Activated gamma-delta T cell (primary cell): ENCODE measurements at places on chromosomes 5 and 9.

DNA sequence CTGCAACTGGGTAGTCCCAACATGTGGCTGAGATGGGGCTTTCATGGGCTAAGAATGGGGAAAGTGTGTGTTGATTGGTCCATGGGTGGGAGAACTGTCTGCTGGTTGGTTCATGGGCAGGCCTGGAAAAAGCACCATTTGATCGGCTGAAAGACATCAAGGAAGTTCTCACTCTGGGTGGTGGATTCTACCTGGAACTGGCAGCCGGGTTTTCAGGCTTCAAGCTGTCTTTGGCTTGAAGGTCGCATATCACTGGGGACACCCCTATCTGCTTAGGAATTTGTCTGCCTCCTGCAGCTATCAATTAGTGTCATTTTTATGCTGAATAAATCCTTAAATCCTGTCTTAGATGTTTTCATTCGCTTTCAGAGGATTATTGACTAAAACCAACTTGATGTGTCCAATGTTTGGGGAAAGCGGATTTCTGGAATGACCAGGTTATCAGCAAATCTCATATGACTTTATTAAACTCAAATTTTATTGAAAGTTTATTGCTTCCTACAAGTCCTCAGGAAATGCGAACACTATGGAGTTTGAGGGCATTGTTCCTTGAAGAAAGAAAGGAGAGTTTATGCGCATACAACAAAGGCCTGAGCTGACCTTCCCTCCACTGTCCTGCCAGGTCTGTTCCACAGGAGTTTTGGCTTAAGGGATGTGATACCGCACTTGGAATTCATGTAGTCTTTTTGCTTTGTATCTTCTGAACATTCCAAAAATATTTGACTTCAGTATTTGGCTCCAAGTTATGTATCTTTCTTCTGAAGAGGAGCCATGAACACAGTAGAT lies 451.1 kb downstream of the TUSC1 start:
- DNase-seq = no peak

GRCh38 chr9:125679597-125680189 lies 27.3 kb downstream of the MAPKAP1 start:
- DNase-seq = no peak

- DNase-seq = no peak
Observed at GRCh38 chr5:53777864-53778618, 217.6 kb downstream of the NDUFS4 start.

DNA sequence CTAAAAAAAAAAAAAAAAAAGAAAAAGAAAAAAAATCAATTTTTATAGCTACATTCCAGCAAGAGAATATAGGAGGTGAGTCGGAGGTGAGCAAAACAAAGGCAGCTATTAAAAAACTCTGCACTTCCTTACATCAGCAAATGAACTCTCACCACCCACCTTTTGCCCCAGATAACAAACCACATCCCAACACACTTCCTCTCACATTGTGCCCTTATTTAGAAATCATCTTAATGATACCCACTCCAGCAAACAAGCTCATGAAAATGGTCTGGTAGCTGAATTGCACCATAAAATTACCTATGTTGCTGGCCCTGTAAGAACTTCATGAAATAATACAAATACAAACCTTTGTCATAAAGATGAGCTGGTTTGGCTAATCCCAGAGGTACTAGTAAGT lies 82.9 kb downstream of the CEMIP2 start:
- no peak for DNase-seq

DNA sequence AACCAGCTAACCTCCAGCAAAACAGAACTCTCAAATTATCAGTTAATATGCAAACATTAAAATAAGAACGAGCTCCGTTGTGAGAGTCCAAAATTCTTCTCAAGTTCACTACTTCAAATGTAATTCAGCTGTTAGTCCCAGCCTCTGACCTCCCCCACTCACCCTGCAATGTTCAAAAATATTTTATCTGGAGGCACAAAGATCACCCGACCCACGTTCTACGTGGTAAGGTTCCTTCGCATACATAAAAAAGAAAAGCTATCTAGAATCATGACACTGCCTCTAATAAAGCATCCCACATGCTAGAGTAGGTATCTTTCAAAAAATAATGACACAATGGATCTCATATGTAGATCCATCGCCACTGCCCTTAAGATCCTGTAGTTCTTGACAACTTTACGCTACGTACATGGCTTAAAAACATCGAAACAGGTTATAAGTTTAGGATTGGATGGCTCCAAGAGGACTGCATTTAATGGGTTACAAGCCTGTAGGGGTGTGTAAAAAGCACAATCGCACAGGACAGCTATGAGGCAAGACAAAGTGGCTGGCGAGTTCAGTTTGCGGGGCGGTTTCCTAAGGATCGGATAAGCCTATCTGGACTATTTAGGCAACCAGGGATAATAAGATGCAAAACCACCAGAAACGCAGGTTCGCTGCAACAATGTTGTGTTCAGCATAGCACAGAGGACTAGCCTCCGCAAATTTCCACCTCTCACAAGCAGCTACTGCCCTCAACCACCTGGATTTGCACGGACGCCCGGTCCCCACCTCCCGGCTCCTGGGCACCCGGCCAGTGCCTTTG lies 969 bp downstream of the CLK4 start:
- no peak for DNase-seq

- DNase-seq = no peak
Observed at GRCh38 chr9:124013309-124014210, 2.0 kb downstream of the LHX2 start.

DNA sequence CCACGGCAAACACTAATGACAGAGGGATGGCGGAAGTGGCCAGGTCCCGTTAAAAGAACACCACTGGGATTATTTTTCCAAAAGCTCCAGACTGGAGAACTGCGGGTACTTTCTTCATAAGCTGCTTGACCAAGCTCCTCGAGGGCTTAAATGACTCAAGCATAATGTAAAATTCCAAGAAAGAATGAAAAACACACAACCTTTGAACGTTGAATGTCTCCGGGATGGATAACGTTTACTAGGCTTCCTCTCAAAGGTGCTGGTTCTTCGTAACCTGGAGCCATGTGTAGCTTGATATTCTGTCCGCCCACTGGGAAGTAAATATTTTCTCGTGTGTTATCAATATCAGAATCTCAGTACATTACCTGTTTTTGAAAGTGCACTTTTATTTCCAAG lies 67.6 kb downstream of the EPB41L4B start:
- DNase-seq = no peak

DNA sequence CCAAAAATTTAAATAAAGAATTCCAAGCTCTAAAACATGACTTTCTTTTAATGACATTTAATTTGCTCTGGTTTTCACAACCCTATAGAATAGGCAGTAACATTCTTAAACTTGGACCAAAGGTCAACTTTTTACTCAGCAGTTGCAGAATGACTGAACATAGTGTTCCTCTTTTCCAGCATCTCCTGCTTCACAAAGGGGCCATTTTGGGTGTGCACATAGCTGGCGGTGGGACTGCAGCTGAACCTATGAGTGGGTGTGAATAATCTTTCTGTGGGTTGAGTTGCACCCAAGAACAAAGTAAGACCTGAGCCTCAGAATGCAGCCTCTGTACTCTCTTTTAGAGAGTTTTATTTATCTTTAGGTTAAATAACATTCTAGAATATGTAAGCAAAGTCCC lies 96.9 kb upstream of the HAPLN1 start:
- no peak for DNase-seq
